H4 (cell line): ENCODE measurements at places on chromosomes 16 and 17.

DNA sequence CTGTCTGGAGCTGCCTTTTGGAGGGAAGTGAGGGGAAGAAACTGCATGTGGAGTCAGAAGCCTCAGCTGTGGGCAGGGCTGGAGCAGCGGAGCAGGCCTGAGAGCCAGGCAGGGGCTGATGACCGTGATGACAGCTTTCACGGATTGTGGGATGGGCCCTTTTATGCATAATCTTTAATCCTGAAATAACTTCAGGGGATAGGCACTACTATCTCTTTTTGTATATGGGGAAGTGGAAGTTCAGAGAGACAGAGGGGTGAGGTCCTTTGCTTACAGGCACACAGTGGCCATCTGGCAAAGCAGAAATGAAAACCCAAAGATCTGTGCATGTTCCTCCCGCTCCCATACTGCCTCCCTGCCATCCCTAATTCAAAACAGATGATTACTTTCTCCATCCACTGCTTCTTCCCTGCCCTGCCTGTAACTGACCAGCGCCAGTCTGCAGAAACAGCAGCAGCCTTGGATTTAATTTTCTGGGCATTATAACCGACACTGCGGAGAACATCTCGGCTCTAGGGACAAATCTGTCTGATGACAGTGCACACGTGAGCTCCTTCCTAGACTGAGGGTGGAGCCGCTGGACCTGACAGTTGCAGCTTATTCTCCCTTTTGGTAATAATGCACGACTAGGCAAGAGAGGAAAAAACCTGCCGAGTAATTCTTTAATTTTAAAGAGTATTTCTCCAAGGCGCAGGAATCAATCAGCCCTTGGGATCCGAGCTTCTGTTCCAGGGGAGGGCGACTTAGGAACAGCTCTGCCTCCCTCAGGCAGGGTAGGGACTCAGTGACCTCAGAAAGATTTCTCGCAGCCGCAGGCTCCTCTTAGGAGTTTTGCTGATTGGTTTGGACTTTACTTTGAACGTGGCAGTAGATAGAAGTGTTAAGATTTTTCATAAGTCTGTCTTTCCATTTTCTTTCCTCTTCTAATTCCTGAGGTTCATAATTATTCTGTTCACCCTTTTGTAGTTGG is 95.4 kb downstream of the UTP18 start:
- no peak for DNase-seq

DNA sequence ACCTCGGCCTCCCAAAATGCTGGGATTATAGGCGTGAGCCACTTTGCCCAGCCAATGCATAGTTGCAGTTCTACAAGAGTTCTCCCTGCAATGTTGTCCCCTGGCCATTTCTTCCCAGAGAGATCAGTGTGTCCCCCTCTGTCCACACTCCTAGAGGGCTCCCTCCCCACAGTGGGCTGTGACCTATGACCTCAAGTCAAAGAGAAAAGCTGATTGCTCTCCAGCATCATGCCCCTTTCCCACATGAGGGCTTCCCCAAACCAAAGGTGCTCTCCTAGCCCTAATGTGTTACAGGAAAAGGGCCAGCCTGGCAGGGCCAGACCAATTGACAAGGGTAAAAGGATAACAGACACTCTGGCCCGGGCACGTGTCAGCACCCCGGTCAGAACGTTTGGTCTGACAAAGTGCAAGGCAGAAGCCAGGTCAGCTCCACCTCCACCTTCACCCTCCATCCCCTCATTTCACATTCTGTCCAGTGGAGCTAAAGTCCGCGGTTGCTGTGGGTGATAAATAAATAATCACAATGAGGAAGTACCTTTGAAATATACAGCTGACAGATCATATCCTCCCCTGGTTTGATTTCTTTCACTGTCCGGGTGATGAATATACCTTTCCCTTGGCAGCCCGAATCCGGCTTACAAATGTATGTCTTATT is 17.8 kb downstream of the TTLL6 start:
- no peak for DNase-seq

GRCh38 chr17:67458203-67458602 is 81.1 kb downstream of the PITPNC1 start:
- DNase-seq = no peak

GRCh38 chr17:4560837-4561256 is 470 bp upstream of the GGT6 start:
- no peak for DNase-seq

DNA sequence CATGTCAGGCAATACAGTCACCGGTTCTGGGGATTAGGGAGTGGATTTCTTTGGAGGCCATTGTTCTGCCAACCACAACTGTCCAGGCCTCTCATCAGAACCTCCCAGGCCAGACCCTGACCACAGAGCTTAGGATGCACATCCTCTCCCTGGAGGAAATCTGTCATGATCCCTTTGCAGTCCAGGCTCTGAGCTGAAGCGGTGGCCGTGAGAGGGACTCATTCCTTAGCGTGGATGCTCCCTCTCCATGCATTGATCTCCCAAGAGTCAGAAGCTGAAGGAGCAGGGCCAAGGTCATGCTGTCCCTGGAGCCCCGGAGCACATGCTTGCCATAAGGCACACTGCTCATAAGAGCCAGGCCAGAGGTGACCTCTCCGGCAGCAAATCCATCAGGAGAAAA is 181.4 kb downstream of the COPRS start:
- no peak for DNase-seq

- DNase-seq = no peak
Measured at GRCh38 chr16:2473999-2474876, 689 bp upstream of the TBC1D24 start.

GRCh38 chr17:28724500-28725165 is 1.4 kb downstream of the TLCD1 start:
- no peak for DNase-seq

- no peak for DNase-seq
Measured at GRCh38 chr16:69880640-69881133, 70.4 kb upstream of the CLEC18A start.

DNA sequence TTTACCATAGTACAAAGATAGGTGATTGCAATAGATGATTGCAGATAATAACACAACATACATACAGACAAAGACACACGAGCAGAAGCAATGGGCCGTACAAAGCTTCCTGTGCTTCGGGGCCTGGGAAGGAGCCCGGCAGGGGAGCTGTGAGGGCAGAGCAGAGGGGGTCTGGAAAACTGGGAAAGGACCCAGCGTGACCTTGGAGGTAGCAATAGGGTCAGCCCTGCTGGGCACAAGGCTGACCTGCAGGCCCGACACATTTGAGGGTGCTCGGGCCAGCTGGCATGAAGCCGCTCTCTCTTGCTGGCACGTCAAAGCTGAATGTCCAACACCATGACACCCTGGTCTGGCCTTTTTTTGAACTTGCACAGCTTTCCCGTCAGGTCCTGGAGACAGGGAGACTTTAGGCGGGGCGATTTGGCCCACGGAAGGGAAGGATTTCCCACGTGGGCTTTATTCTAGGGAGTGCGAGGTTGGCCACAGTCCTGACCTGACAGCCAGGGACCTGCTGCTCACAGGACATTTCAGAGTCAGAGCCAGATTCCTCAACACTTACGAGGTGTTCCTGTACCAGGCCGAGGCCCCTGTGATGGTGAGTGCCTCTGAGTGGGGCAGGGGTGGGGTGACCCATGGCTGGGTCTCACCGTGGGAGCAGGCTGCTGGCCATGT is 83.2 kb downstream of the NTN1 start:
- no peak for DNase-seq
